ENCODE measurements at places on chromosomes 1 and 21. TPM values are rescaled to one million over a fixed set of nuclear protein-coding genes. Genes with fewer than 3 reads are reported as not detected.

NPR1 gene
- total RNA-seq, result 19.8 TPM

SV2A gene
- 13.8 TPM for total RNA-seq

LDLRAD1 gene
- total RNA-seq, result not detected

WARS2 gene
- 17.8 TPM for total RNA-seq

SPRR2B gene
- not detected for total RNA-seq

SCAMP3 gene
- 30.7 TPM for total RNA-seq

SMG7 gene
- 12.5 TPM for total RNA-seq

SPATA46 gene
- not detected for total RNA-seq

GPR37L1 gene
- under 0.01 TPM for total RNA-seq

OR14K1 gene
- not detected for total RNA-seq

HSD3B1 gene
- not detected for total RNA-seq

OPRD1 gene
- total RNA-seq, result under 0.01 TPM

PUSL1 gene
- 4.7 TPM for total RNA-seq

SYNC gene
- total RNA-seq, result 39.5 TPM

AMY1B gene
- total RNA-seq, result not detected

NECTIN4 gene
- 2.3 TPM for total RNA-seq

COL16A1 gene
- total RNA-seq, result 119 TPM

Measured in smooth muscle cell of the coronary artery (primary cell).